COLO829 (cell line): ENCODE measurements at places on chromosomes 3 and 15.

GRCh38 chr3:129672412-129672811, 65.9 kb upstream of the PLXND1 start:
- DNase-seq: no peak

DNA sequence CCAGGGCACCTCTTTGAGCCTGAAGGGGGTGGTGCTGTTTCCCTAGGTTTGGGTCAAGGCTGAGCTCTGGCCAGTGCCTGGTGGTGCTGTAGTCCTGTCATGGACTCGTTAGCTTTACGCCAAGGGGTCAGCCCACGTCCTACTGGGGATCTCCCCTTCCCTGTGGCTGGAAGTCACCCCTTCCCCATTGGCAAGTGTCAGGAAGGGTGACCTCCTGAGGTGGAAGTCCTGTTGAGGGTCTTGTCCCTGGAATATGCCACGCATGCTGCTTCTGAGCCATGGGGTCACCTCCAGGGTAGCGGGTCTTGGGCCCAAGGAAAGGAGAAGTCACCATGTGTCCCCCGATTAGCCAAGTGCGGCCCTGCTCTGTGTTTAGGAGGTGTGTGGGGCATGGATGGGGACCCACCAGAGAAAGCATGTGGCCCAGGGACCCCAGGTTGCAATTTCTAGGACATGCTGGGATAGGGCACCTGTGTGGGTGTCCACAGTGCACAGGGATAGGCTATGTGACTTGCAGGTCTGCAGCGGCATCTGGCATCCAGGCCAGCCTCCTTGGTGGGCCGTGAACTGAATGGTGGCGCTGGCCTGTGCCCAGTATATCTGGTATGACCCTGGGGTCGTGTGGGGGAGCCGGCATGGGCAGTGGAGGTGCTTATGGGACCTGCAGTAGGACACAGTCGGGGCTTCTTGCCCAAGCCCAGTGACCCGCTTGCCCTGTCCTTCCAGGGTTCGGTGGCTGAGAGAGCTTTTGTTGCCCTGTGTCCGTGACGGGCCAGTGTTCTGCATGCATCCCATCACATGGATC, 226.7 kb downstream of the SNRPN start:
- no peak for DNase-seq

DNA sequence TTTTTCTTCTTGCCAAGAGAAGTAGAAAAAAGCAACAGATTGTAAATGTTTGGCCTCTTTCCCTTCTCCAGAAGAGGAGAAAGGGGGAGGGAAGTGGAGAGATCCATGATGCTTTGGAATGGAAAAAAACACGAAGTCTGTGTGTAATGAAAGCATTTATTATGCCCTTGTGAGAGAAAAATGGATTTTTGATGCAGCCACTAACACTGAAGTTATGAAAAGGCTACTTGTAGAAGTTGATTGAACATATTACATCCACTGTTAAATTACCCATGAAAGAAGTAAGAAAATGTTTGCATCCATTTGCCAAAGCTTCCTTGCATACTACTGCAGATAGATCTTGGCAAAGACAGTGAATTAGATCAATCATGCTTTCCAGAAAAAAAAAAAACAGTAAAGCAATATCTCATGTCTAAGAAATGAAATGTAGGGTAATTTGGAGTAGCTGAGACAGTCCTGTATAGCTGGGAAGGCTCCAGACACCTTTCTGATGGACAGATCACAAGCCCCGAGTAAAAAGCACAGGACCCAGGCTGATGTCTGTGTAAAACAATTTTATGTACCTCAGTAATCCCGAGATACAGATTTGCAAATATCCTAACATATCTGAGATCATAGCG, 295.5 kb downstream of the PLOD2 start:
- peak; percentile 42 for DNase-seq

GRCh38 chr3:111712294-111713167, 117.4 kb upstream of the ZBED2 start:
- no peak for DNase-seq

GRCh38 chr3:70000563-70001081, 1.1 kb downstream of the SAMMSON start:
- peak; percentile 72 for DNase-seq

- DNase-seq: no peak
Measured at GRCh38 chr3:63199606-63200005, 78.5 kb upstream of the SYNPR start.

DNA sequence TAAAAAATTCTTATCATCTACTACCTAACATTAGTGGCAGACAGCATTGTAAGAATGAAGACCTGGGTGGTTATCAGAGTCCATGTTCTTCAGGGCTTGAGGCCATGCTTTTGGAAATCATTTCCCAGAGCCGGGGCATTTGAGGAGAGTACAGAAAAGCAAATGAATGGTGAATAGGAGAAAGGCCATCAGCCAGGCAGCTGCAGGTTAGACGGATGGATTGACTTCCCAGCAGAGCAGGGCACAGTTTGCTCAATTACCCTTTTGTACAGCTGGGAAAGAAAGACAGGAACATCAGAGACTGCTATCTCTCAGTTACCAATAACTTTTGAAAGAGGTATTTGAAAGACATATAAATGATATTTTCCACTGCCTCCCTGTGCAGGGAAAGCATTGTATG, 135.6 kb downstream of the ALCAM start:
- DNase-seq: peak; percentile 12

GRCh38 chr3:40179016-40179415, 130.5 kb upstream of the EIF1B start:
- peak; percentile 81 for DNase-seq

GRCh38 chr15:48861813-48862431, 16.0 kb upstream of the EID1 start:
- peak; percentile 31 for DNase-seq

- DNase-seq: no peak
Measured at GRCh38 chr15:58357529-58358476, 74.0 kb upstream of the LIPC start.

DNA sequence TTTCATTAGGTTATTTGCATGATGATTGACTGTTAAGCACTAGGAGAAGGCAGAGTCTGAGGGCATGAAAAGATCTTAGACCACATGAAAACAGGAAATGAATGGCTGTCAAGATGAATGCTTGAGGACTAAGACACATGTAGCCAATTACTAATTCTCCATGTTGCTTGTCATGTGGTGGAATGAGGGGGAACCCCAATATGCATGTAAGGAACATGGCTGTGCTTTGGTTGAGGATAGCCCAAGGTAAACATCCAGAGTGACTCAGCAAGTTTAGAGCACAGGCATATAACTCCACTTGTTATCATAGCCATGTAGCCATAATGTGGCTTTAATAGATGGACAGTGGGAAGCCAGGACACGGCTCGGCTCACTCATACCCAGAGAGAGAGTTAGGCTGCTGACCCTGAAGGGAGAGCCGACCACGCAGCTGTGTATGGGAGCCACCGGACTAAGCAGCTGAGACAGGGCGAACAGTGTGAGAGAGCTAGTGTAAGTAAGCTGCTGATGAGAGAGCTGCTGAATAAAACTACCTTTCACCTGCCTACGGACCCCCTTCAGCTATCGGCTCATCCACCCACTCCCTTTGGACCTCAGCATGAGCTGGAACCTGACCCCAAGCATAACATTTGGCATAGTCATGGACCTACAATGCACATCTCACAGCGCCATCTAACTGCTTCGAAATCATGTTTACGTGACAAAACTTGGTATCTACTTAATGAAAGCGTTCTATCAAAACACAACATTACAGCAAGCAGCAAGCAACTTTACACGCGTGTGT, 37.6 kb downstream of the ANO10 start:
- no peak for DNase-seq

DNA sequence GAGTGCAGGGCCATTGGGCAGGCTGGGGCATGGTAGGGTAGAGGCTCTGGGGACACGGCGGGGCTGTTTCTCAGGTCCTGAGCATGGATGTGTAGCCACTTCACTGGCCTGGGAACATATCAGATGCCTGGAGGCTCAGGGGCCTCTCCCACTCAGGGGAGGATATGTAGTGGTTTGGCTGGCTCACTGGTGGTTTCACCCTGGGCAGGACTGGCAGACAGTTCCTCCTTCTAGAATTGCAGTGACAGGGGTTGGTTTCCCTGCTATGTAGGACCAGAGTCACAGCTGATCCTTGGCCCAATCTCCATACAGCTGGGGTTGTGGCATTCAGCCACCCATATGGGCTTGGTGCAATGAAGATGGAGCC, 4.8 kb upstream of the ARHGAP31 start:
- DNase-seq: no peak

GRCh38 chr3:196440696-196441095, 8.5 kb upstream of the UBXN7 start:
- no peak for DNase-seq

DNA sequence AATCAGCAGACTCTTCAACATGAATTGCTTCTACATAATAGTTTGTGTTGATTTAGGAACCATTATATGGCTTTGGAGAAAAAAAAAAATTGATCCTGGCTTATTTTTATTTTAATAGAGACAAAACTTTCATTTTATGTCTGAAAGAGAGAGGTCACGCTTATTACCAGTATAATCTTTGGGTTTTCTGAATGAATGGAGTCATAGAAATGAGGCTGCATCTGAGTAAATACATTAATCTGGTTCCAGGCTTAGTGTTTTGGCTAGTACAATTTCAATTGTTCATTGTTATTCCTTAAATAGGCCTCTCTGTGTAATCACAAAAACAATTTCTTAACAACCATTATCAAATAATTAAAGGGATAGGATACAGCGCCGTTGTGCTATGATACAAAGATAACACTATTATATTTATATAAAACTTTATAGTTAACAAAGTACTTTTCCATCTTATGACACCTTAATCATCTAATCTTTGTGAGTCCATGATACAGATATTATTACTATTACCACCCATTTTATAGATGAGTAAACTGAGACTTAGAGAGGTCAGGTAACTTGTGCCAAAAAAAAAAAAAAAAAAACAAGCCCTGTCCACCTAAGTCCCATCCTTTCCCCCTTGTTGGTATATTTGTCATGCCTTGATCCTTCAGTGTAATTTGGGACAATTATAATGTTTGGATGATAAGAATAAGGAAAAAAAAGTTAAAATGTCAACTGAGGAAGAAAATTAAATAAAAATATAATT, 41.8 kb upstream of the GOLM2 start:
- DNase-seq: peak; percentile 45

GRCh38 chr3:117358717-117359314, 649.2 kb downstream of the TUSC7 start:
- DNase-seq: no peak

DNA sequence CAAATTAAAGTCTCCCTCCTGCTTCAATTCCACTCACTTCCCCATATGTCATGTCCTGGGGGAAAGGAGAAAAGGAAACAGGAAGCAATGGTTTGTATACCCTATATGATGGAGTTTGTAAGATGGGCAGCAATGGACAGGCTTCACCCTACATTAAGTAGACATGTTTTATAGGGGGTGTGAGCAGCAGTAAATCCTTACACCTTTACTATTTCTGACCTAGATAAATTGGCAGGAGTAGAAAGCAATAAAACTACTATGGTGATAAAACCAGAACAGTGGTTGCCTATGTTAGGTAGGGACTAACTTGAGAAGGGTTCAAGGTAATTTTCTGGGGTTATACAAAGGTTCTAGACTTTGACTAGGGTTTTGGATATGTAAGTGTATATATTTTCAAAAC, 301.7 kb downstream of the GBE1 start:
- no peak for DNase-seq

DNA sequence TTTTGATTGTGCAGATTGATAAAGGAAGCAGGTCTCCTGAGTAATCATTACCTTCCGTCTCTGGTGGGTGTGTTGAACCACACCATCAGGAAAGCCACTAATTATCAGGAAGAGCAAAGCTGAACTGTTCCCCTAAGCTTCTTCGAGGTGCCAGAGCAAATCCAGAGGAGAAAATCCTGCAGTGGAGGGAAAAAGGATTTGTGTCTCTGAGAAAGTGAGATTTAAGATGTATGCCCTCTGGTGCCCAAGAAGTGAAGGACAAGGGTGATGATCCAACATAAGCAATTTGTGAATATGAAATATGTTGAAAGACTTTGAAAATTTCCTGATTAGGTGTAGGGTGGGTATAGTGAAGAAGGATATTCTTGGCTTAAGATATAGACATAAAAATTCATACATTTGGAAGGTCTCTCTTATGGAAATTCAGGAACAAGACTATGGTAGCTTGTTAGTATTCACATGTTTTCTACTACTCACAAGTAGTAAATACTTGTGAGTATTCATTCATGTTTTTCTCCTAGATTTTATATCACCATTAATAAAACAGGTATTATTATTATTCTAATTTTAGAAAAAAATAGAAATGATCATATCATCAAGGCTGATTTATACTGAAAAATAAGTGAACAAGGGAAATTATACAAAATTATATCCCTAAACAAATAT, 34.8 kb downstream of the COMMD2 start:
- DNase-seq: peak; percentile 68

DNA sequence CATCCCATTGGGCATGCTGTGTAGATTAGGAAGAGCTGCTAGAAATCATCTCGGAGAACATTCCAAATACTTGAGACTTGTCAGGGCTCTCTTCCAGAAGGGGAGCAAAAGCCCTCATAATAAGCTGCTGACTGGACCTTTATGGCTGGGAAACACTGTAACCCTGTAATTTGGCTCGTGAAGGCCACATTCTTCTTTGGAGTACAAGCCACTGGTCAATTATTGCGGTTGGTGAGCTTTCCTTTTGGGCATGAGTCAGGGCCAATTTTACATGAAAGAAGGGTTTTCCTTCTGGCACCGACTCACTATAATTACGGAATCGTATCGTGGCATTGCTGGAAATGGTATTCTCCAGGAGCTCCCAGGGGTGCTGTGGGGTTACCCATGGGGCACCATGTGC, 434.5 kb upstream of the RGMA start:
- no peak for DNase-seq

GRCh38 chr3:117144853-117145252, 435.3 kb downstream of the TUSC7 start:
- DNase-seq: peak; percentile 13

- DNase-seq: no peak
Measured at GRCh38 chr3:182309120-182309519, 484.2 kb upstream of the ATP11B start.
